Stimulated activated CD8-positive, alpha-beta memory T cell treated with anti-CD3 and anti-CD28 coated beads, Interleukin-4, amount 100 ng/mL, for 1 hour (primary cell): ENCODE measurements at places on chromosomes 3 and 15.

GRCh38 chr15:36403351-36403750 lies 176.1 kb upstream of the CDIN1 start:
- no peak for DNase-seq

GRCh38 chr3:71688121-71688520 lies 37.1 kb downstream of the EIF4E3 start:
- no peak for DNase-seq

- no peak for DNase-seq
Measured at GRCh38 chr3:100106094-100106493, 8.2 kb downstream of the FILIP1L start.

DNA sequence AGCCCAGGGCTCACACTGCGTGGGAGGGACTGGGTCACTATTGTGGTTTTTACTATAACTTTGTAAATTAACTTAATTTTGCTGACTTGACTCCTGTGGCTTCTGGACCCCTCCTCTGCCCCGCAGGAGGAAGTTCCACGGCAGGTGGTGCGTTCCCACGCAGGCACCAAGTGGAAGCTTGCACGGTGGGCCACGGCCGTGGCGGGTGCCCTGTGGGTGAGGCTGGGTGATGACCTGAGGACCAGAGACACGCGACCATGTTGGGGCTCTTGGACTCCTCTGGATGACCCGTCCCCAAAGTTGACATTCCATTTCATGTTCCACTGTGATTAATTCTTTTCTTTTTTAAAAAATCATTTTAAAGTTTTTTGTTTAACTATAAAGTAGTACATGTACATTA lies 89.0 kb downstream of the FBLN2 start:
- DNase-seq = no peak

- DNase-seq = no peak
Measured at GRCh38 chr15:89768071-89768500, 8.0 kb upstream of the MESP2 start.

- DNase-seq = no peak
Measured at GRCh38 chr3:103055021-103055520, 620.3 kb downstream of the ZPLD1 start.

DNA sequence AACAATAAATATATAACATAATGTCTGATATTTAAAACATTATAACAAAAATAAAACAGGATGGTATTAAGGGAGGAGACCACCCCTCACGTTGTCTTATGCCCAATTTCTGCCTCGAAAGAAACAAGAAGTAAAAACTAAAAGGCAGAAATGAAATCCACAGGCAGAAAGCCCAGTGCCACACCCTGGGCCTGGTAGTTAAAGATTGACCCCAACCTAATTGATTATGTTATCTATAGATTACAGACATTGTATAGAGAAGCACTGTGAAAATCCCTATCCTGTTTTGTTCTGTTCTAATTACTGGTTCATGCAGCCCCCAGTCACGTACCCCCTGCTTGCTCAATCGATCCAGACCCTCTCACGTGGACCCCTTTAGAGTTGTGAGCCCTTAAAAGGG lies 22.3 kb upstream of the ACP3 start:
- DNase-seq = no peak

DNA sequence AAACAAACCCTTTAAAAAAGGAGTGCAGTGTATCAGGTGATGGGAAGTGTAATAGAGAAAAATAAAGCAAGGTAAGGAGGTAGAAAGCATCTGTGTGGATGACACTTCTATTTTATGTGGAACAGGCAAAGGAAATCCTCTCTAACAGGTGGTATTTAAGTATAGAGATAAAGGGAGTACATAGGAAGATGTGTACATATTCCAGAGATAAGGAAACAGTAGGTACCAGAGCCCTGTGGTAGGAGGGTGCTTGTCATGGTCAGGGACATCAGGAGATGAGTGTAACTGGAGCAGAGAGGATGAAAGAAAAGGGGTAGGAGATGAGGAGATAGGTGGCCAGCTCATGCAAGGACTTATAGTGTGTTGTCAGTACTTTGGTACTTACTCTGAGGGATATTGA lies 65.8 kb downstream of the CHST2 start:
- DNase-seq = no peak

DNA sequence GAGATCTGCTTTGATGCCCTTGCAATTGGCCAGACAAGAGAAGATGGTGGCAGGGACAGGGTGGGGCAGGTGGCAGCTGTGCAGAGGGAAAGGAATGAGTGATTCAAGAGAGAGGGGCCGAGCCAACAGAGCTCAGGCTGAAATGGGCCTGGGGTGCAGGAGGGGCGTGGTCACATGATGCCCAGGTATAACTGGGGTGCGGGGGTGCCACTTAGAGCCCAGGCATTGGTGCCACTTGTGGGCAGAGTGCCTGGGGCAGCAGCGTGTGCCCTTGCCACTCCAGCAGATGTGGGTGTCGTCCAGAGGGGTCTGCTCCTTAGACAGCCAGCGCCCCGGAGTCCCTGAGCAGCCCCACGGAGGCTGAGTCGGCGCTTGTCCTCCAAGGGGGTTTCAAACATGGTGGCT lies 88.7 kb downstream of the PLXNA1 start:
- no peak for DNase-seq

DNA sequence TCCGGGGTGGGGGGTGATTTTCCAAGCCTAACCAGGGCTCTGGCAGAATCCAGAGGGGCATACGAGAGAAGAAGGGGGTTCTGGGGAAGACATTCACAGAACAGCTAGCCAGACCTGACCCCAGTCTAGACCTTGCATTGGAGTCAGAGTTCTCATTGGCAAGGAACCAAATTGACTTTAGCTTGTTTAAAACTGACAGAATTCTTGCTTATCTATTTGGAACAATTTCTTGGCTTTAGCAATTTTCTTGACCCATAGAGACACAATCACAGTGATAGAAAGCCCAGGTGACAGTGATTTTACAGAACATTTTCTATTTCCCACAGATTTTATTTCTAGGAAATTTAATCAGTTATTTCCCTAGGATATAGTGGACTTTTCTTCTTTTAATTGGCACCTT lies 23.6 kb upstream of the ATP11B start:
- DNase-seq = no peak
